ENCODE measurements at places on chromosomes 12 and 14.

DNA sequence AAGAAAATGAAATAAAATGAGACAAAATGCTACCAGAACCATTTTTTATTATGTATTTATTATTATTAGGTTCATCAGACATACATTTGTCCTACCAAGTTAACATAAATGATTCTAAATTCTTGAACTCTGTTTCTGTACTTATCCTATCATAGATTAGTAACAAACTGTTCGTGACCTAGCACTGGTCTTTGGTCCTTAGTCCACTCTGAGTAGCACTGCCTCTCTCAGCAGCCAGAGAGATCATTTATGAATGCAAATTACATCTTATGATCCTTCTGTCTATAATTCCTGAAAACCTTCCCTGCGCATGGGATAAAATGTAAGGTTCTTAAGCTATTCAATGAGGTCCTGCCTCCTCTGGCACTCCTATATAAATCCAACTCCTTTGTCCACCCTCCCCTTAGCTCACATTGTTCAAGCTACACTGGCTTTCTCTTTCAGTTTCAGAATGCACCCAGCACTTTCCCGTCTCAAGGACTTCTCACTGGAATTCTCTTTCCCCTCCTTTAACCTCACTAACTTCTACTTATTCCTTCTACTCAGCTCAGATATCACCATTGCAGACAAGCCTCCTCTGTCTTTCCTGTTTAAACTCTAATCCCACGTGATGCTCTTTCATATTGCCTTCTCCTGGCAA is 17.1 kb downstream of the PDZRN4 start:
- DNase-seq: no peak

DNA sequence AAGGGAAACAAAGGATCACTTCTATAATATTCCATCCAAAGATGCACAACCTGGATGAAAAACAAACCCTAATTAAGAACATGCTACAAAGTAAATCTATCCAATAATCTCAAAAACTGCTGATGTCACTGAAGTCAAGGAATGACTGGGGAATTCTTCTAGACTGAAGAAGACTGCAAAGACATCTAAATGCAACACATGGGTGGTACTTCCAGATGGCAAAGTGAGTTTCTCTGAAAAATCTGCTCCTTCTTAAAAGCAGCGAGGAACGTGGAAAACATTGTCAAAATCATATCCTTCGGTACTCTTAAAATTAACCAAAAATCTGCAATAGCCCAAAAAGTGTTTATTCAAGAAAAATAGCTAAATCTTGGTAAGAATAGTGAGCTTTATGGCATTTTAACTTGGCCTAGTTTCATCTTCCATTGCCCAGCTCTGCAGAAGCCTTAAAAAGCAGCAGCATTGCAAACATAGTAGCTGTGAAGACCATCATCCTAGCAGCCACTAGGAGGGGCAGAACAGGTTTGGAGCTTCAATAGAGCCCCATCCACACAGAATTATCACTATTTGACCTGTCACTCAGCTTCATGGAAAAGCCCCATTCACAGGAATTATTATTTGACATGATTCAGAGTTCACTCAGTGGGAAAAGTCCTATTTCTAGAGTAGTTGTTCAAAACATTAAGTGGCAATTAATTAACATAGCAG is 7.4 kb downstream of the CLEC14A start:
- DNase-seq: peak; percentile 1

- DNase-seq: peak; percentile 33
These were observed 26.8 kb upstream of the PEX5 start for GRCh38 chr12:7162691-7163114.

- DNase-seq: no peak
These were observed 42.9 kb upstream of the TESC start for GRCh38 chr12:117142094-117142493.

DNA sequence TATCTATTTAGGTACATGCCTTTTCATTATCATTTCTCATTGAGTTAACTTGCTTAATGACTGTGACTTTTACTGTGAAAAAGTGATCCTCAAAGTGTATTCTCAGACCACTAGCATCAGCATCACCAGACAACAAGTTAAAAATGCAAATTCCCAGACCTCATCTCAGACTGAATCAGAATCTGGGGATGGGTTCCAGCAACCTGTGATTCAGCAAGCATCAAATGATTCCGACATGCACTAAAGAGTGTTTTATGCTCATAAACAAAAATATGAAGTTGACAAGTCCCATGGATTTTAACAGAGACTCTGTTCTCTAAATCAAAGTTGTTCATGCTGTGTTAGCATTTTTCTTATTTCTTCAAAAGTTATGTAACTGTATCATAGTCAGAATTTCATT is 130.6 kb downstream of the BCAT1 start:
- no peak for DNase-seq

DNA sequence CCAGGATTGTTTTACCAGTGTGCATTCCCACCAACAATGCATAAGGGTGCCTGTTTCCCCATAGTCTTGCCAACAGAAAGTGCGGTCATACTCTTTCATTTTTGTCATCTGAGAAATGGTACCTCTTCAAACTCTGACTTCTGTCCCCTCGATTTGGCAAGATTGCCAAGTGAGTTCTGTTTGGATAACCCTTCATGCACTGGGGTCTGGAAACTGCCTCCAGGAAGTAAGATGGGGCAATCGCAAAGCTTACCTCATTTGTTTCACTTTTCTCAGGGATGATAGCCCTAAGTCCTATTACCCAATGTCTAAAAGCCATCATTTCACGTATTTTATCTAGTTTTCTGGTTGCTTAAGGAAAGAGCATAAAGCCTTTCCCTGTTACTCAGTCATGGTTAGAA is 28.6 kb upstream of the NR1H4 start:
- no peak for DNase-seq

DNA sequence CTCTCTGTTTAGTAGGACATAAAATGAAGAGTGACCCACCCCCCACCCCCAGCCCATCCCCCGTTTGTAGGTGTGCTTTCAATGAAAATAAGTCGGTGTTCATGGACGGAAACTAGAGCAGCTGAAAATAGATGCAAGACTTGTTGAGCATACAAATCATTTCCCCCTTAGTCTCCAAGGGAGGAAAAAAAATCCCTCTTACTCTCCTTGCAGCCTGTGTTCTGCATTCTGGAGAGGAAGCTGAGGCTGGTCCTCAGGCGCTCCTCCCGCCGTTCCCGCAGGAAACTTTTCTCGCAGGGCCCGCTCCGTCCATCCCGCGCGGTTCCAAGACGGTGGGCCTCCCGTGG is 259.0 kb upstream of the E2F7 start:
- no peak for DNase-seq

DNA sequence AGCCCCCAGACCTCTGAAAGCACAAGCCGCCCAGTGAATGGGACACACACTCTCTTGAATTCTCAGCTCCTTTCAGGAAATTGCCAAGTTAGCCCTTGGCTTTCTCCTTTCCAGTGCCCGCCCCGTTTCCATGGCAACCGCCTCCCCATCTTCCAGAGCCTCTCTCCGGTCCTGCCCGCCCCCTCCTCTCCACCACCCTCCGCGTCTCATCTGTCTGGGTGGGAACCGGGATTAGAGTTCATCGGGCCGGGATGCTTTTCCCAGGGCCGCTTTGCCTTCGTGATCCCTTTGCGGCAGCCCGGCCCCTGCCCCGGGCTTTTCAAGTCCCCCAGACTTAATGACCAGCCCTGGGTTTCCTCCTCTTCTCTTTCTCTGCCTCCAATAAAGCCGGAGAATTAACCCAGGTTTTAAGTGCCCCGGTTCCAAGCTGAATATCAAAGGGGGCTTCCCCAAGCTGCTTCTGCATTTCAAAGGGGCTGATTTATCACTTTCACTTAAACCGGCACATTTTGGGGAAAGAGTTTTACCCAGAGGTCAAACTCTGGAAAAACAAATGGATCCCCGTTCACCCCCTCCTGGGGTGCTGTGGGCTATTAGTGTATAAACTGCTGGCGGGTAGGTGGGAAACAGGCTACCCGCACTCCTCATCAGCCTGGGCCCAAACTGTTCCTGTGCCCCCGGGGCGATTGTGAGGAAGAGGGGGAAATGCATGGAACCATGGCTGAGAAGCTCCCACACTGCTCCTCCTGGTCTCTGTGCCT is 101.7 kb downstream of the ZFP36L1 start:
- no peak for DNase-seq

GRCh38 chr12:115623764-115624334 is 653.6 kb downstream of the MED13L start:
- no peak for DNase-seq

DNA sequence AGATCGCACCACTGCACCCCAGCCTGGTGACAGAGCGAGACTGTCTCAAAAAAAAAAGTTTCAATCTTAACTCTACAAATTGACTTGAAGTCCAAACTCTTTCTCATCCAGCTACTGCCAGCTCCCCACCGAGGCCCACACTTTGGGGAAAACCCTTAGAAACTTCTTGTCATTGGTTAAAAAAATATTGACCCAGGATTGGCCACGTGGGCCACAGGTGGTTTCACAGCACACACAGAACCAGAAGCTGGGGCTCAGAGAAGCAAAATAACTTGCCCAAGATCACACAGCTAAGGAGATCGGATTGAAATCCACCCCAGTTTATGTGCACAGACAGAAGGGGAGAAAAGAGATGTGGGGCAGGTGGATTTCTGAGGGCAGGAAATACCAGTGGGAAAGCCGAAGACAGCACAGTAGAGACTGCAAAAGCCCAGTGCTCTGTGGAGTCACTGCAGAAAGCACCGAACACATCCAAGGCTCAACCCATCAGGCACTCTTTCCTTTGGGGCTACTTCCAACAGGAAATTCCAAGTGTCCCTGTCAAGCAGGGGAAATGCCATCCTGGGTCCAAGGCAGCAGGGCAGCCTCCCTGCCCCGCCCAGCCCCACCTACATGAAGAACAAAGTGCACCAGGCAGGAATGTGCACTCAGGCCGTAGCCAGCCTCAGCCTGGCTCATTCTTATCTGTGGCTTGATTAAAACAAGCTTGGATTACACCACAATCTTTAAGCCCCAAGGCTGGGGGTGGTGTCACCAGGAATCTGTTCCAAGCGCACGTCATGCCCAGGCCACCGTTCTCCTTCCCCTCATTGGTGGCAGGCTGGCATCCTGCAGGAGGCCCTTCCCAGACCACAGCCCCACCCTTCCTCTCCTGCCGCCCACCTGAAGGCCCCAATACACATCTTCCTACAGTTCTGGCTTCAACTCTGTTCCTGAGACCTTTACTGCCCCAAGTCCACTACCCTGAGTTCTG is 72.5 kb downstream of the ITPK1 start:
- DNase-seq: peak; percentile 49

DNA sequence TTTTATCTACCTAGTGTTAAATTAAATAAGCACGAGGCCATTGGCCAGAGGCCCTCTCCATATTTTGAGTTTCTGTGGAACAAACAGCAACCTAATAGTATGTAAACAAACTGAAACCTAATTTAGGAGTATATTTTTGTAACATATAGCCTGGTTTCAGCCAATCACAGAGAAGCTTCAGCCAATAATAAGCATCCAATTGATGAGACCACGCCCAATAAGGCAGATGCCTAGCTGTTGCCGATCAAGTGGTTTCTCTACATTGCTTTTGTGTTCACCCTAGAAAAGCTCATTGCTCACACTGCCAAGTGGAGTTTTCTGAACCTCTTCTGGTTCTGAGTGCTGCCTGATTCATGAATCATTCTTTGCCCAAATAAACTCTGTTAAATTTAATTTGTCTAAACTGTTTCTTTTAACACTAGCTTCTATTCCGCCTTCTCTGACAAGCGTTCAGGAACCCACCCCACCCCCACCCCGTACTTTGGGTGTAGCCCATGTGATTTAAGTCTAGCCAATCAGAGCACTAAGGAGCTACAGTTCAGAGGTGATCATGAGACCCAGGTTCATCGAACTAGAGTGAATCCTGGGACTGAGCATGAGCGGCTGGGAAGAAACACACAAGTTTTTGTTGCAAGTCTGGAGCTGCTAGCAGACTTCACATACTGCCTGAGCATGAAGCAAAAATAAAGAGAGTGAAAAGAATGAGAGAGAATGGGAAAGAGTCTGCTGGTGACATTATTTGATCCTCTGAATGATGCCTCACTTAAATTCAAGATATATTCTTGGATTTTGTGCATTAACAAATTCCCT is 21.5 kb upstream of the LTA4H start:
- no peak for DNase-seq

DNA sequence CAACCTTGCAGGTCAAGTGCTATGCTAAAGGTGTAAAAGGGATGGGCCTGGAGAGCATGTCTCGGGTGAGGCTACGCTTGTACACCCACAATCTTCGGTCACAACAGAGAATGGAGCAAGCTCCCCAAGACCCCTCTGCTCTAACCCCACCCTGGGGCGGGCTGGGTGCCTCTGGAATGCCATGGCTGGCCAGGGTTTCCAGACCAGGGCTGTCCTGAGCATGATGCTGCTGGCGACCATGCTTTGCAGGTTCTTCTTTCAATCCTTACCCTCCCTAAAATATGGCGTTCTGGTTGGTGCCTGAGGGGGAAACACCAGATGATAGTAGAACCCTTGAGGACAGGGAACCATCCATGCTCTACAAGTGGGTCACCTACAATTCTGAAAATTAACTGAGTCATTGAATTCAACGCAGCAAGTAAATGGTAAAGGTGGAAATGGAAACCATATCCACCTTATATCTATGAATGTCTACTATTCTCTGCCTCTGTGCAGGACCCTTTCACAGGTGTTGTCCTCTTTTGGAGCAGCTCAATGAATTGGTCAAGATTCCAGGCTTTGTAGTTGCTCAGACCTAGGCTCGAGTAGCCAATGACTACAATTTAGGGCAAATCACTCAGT is 111.6 kb upstream of the EGLN3 start:
- no peak for DNase-seq

GRCh38 chr12:93139028-93139665 is 210.1 kb upstream of the EEA1 start:
- no peak for DNase-seq

- peak; percentile 16 for DNase-seq
These were observed 43.0 kb upstream of the GLIPR1 start for GRCh38 chr12:75437564-75437963.

DNA sequence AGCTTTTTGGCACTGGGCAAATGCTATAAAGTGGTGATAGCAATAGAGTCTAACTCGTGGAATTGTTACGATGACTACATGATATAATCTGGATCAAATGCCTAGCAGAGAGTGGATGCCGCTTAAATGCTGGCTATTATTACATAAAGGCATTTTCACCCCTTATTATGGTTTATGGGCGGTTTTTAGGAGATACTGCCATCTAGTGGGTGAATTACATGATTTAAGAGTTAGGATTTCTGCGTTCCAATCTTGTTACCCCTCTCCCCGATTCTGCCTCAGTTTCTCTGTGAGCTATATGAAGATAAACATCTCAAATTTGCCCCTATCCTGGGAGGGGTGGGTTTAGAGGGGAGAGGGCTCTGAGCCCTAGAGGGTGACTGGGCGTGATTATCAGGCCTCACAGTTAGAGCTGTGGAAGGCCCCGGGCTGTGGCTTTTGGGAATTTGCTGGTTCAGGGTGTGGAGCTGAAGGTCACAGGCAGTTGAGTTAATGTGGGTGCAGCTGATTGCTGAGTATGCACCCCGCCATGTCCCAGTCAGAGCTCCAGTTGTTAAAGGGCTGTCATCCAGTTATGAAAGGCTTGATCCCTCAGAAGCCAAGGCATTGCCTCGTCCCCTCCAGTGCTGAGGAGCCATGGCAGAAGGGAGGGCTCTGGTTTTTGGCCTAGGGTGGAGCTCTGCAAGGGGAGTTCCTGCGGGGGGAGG is 14.4 kb downstream of the CLSTN3 start:
- DNase-seq: peak; percentile 61

- DNase-seq: no peak
These were observed 313.2 kb downstream of the PCNX1 start for GRCh38 chr14:71220462-71220861.

- DNase-seq: no peak
These were observed 27.1 kb upstream of the TESC start for GRCh38 chr12:117126335-117126734.
